ENCODE measurements at places on chromosomes 7 and 10.

DNA sequence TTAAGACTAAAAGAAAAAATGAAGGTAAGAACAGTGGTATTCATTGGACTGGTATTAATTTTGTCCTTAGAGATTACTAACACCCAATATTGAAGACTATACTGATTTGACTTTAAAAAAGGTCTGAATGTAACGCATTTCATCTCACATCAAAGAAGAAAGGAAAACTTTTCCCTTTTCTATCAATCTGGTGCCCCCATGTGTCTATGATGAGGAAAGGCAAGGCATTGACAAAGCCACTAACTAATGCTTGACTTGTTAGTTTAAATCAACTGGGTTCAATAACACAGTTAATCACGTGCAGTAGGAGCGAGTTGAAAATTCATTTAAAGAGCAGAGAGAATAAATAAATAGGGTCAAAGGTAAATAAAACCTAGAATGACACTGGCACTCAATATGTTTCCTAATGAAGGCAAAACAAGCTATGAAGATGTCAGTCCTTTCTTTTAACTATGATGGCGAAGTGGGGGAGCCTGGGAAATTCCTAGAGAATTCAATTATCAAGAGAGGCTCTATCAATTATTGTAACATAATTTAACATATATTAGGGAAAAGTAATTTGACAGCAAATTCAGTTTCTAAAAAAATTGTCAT, 180.9 kb downstream of the ANK3 start:
- peak; percentile 62 for DNase-seq

- DNase-seq: no peak
These were observed 60.1 kb upstream of the PAX2 start for GRCh38 chr10:100685331-100685730.

GRCh38 chr7:93629291-93629801, 54.8 kb upstream of the CALCR start:
- no peak for DNase-seq

DNA sequence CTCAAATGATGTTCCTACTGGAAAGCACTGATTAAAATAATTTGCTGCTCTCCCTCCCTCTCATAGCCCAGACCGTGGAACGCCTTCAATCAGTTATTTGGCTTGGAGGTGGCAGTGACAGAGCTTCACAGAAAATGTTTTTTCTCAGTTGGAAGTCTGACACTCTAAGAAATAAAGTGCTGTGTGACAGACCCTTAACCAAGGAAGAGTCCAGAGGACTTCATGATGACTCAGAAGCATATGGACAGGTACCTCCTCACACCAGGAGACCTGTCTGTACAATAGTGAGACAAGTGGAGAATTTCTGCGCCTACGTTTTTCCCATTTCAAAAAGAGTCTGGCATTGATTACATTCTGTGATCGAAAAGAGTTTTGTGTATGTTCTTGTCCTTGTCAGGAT, 295.5 kb downstream of the DOCK4 start:
- DNase-seq: no peak

DNA sequence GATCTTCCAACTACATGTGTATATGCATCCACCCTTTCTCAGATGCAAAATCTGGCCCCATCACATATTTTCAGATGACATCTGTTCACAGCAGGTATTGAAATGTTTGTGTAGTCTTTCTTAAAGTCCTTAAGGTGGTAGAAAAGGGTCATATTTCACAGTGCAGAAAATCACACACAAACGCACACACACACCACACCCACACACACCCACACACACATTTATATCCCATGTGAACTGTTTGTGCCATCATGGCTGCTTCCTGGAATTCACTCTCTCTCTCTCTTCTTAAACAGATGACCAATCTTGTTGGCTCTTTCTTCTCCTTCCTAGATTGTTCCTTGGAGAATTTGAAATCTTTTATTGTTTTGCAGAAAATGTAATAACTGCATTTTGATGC, 663.0 kb upstream of the GRM3 start:
- DNase-seq: no peak

DNA sequence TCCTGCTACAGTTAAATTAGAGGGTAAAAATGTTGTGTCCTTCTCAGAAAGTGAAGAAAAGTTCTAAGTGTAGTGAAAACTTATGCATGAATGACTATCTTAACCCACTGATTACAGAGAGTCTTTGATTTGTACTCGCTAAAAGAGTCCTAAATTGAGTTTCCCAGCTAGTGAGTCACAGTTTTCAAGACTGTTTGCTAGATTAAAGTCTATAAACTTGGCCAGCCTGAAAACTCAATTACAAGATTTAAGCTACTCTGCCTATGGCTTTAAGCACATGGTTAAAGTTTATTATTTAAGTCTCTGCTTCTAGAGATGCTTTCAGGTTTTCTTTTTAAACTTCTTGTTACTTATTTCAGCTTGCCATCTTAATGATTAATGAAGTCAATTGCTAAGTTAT, 44.4 kb downstream of the MRPS24 start:
- DNase-seq: no peak

DNA sequence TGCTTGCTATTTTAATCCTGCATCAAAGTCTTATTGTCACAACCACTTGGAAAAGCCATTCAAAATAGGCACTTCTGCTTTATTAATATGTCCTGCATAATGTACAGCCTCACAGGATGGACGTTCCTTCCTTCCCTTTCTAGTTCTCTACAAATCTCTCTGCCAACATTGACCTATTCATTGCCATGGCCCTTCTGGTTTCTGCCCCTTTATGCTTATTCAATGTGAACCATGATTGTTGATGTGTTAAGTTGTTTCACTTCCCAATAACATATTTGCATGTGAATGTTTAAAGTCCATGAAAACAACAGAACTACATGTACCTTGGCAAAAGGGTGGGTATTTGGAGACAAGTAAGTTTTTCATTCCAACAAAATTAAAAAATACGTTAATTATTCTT, 45.7 kb downstream of the COL28A1 start:
- DNase-seq: peak; percentile 28

GRCh38 chr7:44930921-44931320, 45.6 kb upstream of the PURB start:
- no peak for DNase-seq

- no peak for DNase-seq
These were observed 5.3 kb downstream of the FGF8 start for GRCh38 chr10:101770331-101771215.

- DNase-seq: no peak
These were observed 8.4 kb upstream of the SYPL1 start for GRCh38 chr7:106120500-106120899.

DNA sequence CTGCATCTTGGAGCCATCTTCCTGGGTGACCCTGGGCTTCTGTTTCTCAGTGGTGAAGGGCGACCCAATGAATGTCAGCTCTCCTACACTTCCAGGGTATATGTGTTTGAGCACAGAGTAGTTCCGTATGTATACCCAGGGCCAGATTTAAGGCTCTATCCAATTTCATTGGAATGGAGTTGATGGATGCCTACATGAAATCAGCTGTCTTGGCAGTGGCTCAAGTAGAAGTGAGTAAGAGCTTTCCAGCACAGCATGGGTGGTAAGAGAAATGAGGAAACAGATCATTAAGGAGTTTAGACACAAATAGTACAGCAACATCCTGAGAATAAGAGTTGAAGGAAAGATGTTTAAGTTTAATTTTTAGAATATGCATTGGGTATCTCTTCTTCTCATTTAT, 433.0 kb downstream of the PAXIP1 start:
- DNase-seq: no peak

- DNase-seq: peak; percentile 35
These were observed 73.8 kb downstream of the RBM20 start for GRCh38 chr10:110717781-110718589.

Measured in NAMALWA (cell line).